Erythroblast (primary cell): ENCODE measurements at places on chromosomes 5 and 9.

DNA sequence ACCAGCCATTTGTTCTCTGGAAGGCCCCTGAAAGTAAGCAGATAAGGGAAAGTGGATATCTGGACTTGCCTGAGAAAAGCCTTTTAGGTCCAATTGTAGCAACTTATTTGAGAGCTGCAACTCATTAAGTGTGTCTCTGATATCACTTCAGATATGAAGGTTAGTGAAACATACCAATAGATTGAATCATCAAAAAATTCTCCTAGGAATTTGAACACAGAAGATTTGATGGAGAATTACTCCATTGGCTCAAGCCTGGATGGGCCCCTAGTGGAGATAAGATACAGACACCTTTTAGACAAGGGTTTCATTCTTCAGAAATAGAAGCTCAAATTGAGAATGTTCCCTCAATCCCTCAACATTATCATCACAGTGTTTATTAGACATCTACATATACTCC, 356.7 kb downstream of the NDUFS4 start:
- DNase-seq: peak; percentile 47

DNA sequence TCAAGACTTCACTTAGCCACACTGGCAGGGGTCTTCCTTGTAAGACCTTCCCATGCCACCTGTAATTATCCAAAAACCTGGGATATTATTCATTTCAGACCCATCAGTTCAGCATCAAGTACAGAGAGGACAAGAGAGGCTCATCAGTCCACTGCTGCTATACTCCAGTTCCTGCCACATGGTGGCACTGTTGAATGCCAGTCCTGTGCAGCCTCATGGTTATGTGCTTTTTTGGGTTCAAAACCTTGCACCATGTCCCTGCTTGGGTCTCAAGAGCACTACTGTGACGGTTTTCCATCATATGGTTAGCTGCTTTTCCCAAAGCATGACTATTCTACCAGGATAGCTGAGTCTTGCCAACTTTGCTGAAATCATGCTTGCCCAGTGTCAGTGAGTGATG, 8.5 kb downstream of the PTGS1 start:
- DNase-seq: peak; percentile 61

DNA sequence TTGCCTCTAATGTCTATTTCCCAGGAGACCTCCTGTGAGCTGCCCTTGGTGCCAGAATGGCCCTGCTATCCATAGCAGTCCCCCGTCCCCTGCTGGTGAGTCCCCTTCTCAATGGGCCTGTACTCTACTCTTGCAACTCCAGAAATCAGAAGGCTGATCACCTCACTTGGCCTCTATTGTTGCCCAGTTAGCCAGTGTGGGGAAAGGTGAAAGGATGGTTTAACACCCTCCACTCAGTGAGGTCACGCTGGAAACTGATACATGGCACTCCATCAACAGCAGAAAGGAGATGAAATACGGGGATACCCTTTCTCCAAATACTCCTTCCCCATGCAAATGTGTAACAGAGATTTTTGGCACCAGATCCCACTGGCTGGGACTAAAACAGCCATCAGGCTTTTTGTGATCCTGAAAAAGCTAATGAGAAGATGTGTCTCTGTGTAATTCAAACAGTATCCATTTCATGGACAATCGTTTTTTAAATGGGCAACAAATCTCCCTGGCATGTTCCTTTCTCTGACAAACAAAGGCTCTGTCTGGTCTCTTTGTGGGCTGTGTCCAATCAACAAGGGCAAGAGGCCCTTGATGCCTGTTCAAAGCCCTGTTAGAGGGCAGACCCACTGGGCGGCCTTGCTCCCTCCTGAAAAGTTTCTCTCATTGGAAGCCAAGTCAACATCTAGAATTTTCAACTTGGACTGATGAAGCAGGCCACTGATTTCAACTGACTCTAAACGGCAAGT, 343.7 kb downstream of the SPOCK1 start:
- no peak for DNase-seq

DNA sequence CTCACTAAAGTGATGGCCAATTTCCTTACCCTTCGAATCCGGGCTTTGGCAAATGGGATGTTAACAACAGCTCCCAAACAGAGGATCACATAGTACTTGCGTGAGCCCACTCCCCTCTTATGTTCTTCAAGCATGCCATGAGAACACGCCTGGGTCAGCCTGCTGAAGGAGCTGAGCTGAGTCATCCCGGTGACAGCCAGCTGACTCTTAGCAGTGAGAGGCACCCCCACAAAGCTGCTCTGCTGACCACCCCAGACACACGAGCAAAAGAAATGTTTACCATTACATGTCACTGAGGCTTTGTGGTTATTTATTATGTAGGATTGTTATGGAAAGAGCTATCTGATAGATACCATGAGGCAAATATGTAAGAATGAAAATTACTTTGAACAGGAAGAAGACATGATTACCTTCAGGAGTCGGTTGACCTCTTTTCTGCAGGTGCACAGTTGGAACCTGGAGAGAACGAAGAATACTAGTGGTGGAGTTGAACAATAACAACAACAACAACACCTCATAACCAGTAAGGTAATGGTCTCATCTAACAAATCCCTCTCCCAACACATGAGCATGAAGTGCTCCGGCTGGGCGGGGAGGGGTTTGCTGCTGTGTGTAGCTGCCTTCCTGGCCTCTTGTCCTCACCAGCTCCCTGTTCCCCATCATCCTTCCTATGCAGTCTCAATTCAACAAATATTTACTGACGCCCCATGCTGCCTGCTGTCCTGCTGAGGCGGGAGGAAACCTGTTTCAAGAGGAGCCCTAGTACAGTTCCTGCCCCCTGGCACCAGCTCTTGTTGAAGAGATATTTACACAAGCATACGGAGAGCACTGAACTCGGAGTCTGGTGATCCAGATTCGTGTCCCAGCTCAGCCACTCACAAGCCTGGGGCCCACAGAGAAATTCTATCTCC, 69.4 kb upstream of the LHFPL2 start:
- no peak for DNase-seq

DNA sequence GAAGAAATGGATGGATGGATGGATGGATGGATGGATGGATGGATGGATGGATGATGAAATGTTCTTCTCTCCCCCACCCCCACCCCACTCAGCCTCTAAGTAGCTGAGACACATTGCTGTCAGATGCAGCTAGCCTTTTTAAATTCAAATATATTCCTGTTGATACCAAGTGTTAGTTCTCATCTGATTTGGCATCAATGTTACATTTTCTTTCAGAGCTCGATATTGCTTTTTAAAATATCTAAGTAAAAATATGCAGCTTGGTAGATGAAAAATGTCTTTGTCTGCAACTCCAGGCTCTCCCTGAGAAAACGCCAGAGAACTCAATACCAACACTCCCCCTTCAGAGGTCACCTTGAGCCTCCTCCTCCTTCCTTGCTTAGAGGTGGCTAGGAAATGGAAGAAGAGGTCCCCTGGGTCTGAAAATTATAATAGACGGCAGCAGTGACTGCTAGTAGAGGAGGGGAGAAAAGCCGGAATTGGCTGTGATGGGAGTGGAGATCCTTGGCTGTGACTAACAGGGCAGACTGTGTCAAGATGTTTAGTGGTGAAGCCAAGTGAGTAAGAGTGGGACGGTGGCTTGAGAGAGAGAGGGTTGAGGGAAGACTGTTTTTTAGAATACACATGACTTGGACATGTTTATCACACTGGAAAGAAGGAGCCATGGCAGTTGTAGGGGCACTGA, 156.0 kb downstream of the ZNF462 start:
- no peak for DNase-seq

DNA sequence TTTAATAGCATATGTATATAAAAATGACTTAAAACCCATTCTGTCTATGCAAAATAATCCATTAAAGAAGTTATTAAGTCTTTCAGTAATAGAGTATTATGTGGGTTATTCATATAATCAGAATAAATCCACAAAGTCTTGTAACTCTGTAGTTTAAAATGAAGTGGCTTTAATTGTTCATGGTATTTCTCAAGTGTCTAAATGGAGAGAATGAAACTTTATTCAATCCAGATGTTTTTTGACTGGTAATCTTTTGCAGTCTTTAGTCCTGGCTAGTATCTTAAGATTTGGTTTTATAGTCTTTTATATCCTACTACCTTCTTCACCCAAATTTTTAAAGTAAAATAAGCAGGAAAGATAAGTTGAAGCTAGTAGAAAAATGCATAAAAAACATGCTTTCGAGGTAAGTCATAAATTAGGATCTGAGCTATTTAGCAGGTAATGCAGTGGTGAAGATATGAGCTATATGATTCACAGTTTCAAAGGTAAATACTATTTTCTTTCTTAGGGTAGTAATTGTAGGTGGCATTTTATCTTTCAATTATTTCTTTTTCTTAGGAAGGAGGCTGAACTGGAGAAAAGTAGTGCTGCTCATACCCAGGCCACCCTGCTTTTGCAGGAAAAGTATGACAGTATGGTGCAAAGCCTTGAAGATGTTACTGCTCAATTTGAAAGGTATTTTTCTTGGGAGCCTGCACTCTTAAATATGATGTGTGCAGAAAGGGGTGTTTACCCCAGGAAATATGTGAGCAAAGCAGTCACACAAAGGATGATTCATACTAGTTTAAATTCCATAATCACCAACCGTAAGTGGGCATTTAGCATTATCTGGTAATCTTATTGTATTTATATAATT, 17.9 kb downstream of the HMMR start:
- no peak for DNase-seq

GRCh38 chr9:79020276-79020675, 551.5 kb upstream of the TLE4 start:
- no peak for DNase-seq

DNA sequence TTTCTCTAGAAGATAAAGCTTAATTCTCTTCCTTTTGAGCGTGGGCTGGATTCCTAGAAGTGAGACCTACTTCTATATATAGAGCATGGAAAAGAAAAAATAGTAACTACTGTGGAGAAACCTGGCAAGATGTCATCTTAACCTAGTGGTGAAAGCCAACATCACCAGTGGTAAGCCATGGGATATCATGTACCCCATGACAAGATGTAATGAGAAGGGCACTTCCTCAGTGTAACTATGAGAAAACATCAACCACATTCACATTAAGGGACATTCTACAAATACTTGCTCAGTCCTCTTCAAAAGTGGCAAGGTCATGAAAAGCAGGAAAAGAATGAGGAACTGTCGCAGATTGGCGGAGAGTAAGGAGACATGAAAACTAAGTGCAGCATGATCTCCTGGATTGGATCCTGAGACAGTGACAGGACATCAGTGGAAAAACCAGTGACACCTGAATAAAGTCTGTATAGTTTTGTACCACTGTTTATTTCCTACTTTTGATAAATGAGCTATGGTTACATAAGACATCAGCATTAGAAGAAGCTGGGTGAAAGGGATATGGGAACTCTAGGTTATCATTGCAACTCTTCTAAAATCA, 65.4 kb downstream of the PRRC1 start:
- no peak for DNase-seq

GRCh38 chr5:252546-252945, 18.9 kb upstream of the PDCD6 start:
- DNase-seq: no peak

DNA sequence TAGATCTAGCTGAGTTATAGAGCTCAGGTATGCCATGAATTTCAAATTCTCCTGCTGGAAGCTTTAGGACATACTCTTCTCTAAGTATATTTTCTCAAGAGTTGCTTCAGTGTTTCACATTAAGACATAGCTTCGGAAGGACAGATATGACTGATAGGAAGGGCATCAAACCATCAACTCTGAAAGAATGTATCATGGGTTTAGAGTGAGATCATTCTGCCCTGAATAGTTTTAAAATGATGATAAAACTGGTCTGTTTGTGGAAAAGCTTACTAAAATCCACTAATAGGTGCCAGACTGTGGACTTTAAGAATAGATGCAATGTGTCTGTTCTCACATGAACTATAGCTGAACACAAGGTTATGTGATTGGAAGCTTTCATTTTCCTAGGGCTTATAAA, 8.4 kb downstream of the SPEF2 start:
- no peak for DNase-seq

GRCh38 chr5:40689438-40689837, 9.7 kb downstream of the PTGER4 start:
- DNase-seq: peak; percentile 3

DNA sequence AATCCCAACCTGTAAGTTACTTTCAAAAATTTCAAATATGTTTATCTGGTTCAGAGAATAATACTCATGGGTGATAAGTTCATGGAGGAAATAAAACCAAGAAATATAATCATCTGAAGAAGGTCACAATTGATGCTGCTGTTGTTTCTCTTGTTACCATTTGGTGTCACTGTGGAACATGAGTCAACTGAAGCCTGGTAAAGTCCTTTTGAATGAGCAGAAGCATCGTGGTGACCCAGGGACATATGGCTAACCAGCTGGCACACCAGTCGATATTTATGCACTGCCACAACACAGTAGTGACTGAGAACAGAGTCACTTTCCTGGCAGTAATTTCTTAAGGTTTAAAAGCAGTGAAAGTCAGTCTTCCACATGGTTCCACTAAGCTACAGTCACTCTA, 612.9 kb upstream of the TLE4 start:
- no peak for DNase-seq

DNA sequence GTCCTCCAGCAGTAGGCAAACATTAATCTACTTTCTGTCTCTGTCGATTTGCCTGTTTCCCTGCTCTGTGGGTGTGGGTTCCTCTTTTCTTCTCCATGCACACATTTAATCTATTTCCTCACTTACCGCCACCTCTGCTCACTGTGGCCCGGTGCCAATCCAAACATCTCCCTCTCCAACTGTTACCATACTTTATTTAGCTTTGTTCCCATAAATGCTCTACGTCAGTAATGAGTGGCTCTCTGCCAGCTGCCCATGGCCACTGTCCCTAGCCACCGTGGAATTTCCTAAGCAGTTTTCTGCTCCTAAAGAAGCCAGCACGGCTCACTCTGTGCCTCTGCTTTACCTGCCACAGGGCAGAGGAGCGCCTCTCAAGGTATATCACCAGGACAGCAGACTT, 19.5 kb upstream of the GOLPH3 start:
- no peak for DNase-seq

DNA sequence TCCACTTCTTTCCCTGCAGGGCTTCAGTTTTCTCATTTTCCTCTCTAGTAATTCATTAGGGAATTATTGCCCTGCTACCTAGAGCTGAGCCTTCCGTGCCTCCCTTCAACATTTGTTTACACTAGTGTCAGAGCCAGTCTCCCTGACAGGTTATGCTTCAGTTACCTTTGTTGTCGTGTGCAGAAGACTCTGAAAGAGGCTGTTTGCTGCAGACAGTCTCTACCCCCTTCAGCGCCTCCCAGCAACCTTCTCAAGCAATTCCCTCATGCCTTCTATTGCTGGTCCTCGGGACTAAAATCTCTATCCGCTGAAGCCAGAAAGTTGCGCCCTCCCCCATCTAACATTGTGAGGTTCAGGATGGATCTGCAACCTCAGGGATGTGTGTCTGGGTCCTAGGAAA, 12.8 kb downstream of the RALGPS1 start:
- DNase-seq: no peak

GRCh38 chr5:112635276-112635675, 102.4 kb upstream of the APC start:
- DNase-seq: peak; percentile 15
